ENCODE measurements at places on chromosomes 1 and 21. TPM values are rescaled to one million over a fixed set of nuclear protein-coding genes. Genes with fewer than 3 reads are reported as not detected.

Gene WNT4
- total RNA-seq: not detected

Gene FAM72A
- total RNA-seq: 2.2 TPM

Gene CNR2
- not detected for total RNA-seq

Gene HES3
- total RNA-seq: not detected

Gene RCSD1
- not detected for total RNA-seq

Gene GPR52
- total RNA-seq: 0.90 TPM

Gene NR1I3
- total RNA-seq: not detected

Gene TRIM45
- 1.7 TPM for total RNA-seq

Gene OR2L13
- total RNA-seq: not detected

Gene RAB29
- 7.3 TPM for total RNA-seq

Gene ZNF683
- total RNA-seq: not detected

Gene STUM
- not detected for total RNA-seq

Gene UQCRHL
- total RNA-seq: 1.4 TPM

Gene IQCC
- 2.2 TPM for total RNA-seq

Gene MAP1LC3C
- total RNA-seq: not detected
